NCI-H1436 treated with DMSO at 0.1 percent for 48 hours (cell line): ENCODE measurements at places on chromosomes 1 and 21.

DNA sequence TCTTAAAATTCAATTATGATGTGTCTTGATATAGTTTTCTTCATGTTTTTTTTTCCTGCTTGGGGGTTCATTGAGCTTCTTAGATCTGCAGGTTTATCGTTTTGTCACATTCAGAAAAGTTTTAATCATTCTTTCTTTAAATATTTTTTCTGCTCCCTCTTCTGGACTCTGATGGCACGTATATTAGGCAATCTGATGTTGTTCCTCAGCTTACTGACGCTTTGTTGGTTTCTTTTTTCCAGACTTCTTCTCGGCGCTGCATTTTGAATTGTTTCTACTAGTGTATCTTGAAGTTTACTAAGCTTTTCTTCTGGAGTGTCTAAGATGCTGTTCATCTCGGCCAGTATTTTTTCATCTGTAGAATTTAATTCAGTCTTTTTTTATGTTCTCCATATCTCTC, 44.8 kb upstream of the FMOD start:
- DNase-seq: no peak

GRCh38 chr1:32774950-32775634, 42.1 kb downstream of the YARS1 start:
- DNase-seq: no peak

- no peak for DNase-seq
These were observed 376.9 kb downstream of the USH2A start for GRCh38 chr1:216046336-216046735.

GRCh38 chr1:28482138-28482537, 23.7 kb upstream of the RCC1 start:
- no peak for DNase-seq

- DNase-seq: no peak
These were observed 1.1 kb downstream of the NR5A2 start for GRCh38 chr1:200028586-200029034.

- no peak for DNase-seq
These were observed 105.3 kb upstream of the SERBP1 start for GRCh38 chr1:67535474-67535873.

- peak; percentile 90 for DNase-seq
These were observed 58.4 kb downstream of the SIPA1L2 start for GRCh38 chr1:232571523-232571922.

DNA sequence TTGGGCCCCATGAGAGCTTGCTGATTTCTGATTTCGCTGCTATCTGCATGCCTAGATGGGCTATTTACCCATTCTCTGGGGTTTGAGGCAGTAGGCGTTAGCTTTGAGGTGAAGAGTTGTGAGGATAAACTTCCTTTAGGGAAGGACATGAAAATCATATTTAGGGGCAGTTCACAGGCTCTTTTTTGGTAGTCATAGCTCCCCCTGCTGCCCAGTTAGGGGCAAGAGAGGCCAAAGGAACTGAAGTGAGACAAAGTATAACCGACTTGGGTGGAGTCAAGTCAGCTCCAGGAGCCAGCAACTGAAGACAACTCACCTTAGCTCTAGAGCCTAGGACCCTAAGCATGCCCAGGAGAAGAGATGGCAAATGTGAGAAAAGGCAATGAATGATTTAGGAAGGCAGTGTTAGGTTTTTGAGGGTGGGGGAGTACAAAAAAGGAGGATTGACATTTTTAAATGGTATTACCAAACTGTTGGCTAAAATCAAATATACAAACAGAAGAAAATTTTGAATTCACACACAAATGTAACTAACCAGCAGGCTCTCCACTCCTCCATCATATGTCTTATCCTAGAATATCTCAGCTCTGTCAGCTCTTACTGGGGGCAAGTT, 625.2 kb downstream of the LMO4 start:
- DNase-seq: peak; percentile 26

DNA sequence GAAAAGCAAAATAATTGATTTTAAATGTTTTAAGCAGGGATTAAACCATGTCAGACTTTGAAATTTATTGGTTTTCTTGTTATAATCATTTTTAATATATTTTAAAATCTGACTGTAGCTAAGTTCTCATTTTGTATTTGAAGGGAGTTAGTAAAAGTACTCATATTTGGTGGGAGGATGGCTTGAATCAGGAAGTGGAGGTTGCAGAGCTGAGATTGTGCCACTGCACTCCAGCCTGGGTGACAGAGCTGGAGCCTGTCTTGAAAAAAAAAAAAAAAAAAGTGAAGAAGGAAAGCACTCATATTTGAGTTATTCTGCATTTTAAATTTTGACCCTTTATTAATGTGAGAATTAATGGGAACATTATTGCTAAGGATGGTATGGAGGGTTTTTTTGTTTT, 106.0 kb downstream of the RABGAP1L start:
- DNase-seq: no peak

DNA sequence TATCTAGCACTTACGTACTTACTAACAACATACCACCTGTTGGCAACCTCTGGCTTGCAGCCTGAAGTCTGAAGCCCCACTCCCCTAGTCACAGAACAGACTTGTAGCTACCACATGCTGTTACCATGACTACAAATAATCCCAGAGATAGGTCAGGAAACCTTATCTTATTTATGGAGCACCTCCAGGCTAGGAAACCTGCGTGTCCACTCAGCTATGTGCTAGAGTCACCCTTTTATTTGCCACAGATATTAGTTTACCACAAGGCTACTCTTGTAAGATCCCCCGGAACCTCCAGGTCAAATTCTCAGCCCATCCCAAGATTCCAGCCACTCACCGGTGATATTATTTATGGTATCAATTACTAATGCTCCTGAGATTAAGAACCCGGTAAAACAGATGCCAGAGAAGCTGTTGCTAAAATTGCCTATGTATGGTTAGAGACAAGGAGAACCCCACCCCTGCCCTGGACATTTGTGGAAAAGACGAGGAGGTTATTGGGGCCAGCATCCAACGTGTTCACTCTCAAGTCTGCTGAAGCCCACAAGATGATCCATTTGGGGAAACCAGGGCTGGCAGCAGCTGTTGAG, 116.5 kb downstream of the TBX15 start:
- no peak for DNase-seq

GRCh38 chr1:22722901-22723550, 12.4 kb downstream of the EPHB2 start:
- no peak for DNase-seq

DNA sequence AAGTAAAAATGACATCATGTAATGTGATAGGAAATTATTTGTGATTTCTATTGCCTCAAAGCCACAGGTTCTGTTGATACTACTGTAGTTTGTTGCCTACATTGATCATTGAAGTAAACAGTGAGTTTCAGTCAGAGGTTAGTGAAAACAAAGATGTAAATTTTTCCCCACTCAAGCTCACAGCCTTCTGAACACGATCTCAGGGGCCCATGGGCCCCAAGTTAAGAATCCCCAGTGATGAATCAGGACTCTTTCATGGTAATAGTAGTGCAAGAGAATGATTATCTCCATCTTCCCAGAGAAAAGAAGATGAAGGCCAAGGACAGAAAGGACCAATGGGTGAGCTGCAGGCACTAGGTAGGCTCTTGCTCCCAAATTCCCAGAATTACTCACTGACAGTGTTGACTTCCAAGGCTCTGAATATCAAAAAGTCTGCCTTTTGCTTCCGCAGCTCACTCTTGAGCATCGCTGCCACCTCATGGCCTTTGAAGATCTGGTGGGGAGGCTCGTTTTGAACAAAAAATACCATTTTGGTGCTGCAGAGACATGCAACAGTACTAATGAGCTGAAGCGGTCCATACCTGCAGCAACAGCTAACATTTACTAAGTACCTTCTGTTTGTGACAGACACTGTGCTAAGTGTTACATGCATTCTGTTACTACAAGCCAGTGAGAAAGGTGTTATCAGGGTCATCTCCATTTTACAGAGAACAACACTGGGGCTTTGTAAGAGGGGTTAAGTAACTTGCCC, 113.3 kb downstream of the KIAA0319L start:
- no peak for DNase-seq

GRCh38 chr1:112247961-112248360, 148.1 kb upstream of the CTTNBP2NL start:
- no peak for DNase-seq

- DNase-seq: no peak
These were observed 14.7 kb downstream of the AMPD2 start for GRCh38 chr1:109634292-109634691.

GRCh38 chr1:181255270-181255929, 166.9 kb downstream of the IER5 start:
- no peak for DNase-seq

DNA sequence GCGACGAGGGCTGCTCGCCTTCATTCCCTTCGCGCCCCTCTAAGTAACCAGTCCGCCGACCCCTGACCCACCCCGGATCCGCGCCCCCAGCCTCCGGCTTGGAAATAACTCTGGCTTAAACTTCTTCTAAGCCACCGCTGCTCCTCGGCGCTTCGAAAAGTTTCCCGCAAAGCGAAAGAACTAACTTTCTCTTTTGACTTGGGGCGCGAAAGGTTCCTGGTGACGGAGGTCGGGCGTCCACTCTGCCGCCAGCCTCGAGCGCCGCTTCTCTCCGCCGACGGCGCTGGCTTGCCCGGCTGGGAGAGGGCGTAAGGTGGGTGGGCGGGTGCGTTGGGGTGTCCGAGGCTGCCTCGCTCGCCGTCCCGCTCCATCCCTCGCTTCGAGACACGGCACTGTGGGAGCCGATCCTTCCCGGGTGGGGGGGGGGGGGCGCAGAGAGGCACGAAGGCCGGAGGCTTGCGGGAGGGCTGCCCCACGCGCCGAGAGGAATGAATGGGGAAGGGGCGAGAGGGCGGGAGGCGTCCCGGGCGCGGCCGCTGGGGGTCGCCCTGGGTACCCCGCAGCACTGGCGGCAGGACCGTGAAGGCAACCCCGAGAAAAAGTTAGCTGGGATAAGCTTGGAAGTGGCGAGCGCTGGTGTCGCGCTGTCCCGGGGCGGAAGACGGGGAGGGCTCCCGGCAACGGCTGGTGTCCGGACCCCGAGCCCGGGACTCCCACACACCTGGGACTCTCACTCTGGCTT, 569 bp downstream of the ATF3 start:
- no peak for DNase-seq
